ENCODE measurements at places on chromosomes 13 and 19.

GRCh38 chr19:33580026-33580644 lies 41.6 kb upstream of the CHST8 start:
- DNase-seq: no peak

- DNase-seq: no peak
Observed at GRCh38 chr19:17909003-17909732, 23.6 kb upstream of the CCDC124 start.

GRCh38 chr19:51124729-51125128 lies at the start of gene SIGLEC9:
TSS of gene SIGLEC9 (plus strand) at chr19:51124906. CDS start at chr19:51124975, 69 bp downstream.
- no peak for DNase-seq

DNA sequence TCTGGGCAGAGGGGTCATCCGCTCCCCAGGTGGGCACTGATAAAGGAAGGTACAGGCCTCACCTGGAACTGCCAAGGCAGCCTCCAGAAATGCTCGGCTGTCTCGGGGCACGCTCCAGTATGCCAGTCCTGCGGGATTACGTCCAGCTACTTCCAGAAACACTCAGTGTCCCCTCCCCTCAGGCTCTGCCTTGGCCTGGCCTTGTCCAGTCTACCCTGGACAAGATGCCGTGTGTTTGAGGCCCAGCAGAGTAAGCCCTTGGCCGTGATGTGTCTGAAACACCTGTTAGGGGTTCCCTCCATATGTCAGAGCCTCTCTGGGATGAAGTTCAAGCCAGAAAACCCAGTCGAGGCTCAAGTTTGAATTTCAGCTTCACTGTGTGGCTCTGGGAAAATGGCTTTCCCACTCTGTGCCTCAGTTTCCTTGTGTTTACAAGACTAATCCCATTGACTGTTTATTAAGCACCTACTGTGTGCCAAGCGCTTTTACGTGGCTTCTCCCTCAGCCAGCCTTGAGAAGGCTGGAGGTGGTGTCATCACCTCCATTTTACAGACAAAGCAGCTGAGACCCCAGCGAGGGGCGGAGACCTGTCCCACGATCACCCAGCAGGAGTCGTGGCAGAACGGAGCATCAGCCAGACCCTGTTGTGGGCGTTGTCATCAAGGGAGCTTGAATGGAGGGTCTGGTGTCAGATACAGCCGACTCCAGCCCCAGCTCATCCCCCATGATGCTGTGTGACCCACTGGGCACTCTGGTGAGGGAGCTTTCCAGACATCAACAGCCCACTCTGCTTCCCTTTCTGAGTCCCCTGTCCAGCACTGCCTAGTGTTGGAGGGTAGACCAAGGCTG lies 2.0 kb upstream of the PIK3R2 start:
- no peak for DNase-seq

GRCh38 chr19:31451686-31452330 lies 102.6 kb upstream of the TSHZ3 start:
- DNase-seq: no peak

GRCh38 chr13:40495621-40496001 lies 170.8 kb downstream of the FOXO1 start:
- DNase-seq: no peak

All from KG1 (cell line).